ENCODE measurements at places on chromosomes 7 and 10. TPM values are rescaled to one million over a fixed set of nuclear protein-coding genes. Genes with fewer than 3 reads are reported as not detected.

DNA sequence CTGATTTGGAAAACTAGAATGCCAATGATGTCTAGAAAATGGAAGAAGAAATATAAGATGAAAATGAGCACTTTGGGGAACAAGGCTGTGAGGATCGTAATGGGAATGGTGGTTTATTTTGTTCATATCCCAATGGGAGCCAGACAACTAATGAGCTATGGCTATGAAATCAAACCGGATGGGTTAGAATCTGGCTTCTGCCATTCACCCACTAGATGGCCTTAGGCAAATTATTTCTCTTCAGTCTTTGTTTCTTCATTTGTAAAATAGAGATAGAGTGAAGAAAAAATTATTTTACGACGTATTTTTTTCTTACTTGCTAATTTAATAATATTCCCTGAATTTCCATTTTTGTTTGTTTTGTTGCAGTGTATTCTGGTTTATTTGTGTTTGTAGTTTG, 572.1 kb upstream of the IGFBP3 start:
- no peak for DNase-seq

DNA sequence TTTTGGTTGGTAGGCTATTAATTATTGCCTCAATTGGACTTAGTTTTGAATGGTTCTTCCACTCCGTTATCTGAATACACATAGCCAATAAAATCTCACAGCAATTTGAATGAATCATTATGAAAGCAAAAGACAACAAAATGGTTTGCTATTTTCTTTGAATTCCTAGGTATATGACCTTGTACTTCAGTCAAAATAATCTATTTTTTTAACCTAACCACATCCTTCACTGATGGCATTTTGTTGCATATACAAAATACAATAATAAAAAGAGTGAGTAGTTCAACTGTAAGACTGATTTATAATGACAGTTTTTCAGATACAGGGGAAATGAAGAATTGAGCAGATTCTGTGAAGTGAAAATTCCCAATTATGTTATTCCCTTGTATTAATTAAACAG, 433.1 kb downstream of the HTR7 start:
- no peak for DNase-seq

DNA sequence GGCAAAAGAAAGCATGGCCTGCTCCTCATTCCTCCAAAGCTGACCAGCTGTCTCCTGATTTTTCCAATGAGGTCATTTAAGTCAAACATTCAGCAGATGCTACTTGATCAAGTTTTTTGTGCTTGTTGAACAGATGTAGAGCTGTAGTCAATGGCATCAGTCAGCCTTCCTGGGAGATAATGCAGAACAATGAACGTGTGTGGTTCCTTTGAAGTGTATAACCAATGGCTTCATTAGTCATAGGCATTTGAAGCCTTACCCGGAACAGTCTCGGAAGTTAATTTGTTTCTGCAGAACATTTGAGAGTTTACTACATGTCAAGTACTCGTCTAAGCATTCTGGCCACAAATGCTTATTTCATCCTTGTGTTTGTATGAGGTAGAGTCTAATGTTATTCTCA, 227.1 kb downstream of the ADRA2A start:
- no peak for DNase-seq

GRCh38 chr7:148108381-148108780, 482.2 kb upstream of the C7orf33 start:
- no peak for DNase-seq

Gene PDZD7
- total RNA-seq, result 0.32 TPM
